ENCODE measurements at places on chromosomes 3 and 15.
A peak's percentile ranks its signal among the peaks of the same experiment; 100 is the strongest.

- no peak for DNase-seq
Observed at GRCh38 chr15:100670505-100671021, 68.2 kb downstream of the ASB7 start.

DNA sequence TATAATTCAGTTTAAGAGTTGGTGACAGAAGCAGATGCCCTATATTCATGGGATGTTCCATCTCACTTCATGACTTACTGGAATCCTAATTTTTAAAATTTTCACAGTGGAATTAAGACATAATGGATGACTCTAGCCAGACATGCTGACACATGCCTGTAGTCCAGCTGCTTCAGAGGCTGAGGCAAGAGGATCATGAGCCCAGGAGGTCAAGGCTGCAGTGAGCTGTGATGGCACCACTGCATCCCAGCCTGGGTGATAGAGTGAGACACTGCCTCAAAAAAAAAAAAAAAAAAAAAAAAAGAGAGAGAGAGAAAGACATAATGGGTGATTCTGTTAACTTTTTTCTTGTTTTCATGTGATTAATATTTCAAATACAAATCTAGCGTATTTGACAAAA, 123.6 kb downstream of the KLHL25 start:
- DNase-seq = no peak

GRCh38 chr3:104411757-104412156, 955.0 kb upstream of the ALCAM start:
- DNase-seq = no peak

DNA sequence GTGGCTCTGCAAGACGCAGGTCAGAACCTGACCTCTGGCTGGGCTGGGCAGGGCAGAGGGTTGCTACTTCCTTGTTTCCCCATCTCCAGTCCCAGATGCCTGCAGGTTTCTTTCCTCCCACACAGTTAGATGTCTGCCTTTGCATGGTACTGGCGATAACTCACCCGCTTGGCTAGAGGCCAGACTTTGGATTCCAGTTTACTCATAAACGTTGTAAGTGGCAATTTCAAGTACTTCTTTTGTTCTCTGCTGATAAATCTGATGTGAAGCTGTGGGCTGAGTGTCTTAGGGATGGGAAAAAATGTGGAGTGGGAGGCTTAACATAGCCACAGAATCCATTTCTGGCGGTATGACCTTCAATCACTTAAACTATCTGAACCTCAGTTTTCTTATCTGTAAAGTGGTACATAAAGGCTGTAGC, 194.2 kb downstream of the EBLN2 start:
- DNase-seq = peak; percentile 65

DNA sequence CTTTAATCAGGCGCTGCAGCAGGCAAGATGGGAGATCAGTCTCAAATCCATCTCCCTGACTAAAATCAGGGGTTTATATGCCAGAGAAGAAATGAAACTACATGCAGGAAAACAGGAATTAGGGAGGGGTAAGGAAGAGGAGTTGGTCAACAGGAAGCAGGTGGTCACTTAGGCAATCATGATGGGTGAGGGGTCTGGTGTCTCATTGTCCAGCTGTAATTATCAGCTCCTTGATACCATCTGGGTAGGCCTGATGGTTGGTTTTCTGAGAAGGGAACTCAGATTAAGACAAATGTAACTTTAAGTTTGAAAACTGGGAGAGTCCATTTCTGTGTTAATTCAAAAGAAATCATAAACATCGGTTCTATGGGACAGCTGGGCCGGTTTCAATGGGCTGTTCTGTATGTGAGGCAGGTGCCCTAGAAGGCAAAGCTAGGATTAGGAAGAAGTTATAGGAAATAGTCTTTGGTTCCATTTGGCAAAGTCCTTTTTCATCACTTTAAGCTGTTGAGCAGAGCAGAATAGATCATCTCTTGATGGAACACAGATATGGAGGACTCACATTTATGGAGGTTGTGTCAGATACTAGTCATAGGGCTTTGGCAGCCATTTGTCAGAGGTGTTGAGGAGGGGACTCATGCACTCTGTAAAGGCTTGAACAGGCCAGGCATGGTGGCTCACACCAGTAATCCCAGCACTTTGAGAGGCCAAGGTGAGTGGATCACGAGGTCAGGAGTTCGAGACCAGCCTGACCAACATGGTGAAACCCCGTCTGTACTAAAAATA, 149.4 kb downstream of the VGLL4 start:
- DNase-seq = no peak
